ENCODE measurements at places on chromosomes 16 and 17.

DNA sequence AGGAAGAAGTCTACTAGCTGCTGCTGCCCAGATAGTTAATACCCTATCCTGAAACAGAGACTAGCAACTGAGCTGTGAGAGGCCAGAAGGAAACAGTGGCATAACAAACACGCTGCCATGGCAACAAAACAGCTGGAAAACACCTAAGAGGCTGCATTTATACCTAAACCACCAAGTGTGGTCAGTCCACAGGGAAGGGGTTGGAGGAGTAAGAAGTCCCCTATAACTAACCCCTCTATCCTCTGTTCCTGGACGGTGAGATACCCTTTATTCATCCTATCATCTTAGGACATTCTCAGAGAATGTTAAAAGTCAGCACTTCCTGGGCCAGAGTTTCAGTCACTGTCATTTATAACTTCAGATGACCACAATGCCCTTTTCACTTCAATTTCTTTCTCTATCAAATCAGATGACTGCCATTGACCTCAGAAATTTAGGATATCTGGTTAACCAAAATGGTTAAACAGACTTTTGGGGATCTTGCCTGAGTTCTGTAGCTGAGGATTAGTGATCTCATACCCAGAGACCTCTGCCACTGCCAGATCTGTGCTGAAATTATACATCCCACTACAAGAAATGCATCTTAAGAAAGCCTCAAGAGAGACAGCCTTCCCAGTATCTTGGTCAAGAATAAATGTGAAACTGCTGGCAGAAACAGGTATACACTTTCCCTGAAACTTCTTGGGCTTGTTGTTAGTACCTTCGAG, 36.2 kb downstream of the STH start:
- DNase-seq = no peak

DNA sequence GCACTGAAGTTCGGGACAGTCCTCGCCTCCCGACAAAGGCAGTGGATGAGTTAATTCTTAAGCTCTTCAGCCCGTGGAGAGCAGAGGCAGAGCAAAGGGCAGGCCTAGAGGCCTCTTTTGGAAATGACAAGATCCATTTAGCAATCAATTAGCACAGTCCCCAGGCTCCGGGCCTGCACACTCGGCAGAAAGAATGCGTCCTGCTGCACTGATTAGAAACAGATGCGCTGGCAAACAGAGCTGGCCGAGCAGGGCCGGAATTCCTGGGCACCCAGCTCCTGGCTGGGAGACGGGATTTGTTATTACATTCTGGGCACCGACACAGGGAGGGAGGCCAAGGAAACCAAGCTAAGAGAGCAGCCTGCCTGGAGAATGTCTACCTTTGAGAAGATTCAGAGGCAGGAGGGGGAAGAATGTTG, 162.9 kb downstream of the COPRS start:
- peak; percentile 81 for DNase-seq

DNA sequence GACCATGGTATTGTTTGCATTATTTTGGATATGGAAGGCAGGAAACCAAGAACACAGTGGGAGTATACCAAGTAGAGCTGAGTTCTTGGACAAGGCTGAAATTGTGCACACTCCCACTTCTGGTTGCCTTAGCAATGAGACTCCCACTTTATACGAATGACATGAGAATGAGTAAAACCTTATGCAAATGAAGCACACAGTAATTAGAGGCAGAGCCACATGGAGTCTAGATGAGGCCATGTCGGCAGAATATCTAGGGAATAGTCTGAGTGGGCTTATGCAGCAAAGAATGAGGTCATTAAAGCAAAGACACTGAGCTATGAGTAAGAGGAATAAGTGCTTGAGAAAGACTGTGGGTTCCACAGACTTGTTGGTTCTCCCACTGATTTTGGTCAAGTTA, 178.7 kb downstream of the GRIN2A start:
- no peak for DNase-seq

- no peak for DNase-seq
Measured at GRCh38 chr17:77493238-77493820, 352.6 kb downstream of the SEC14L1 start.

GRCh38 chr17:18932360-18933055, 19.5 kb upstream of the SLC5A10 start:
- DNase-seq = no peak

- DNase-seq = peak; percentile 57
Measured at GRCh38 chr16:82603784-82604411, 22.9 kb upstream of the CDH13 start.

GRCh38 chr17:19361944-19362276, 613 bp downstream of the B9D1 start:
- no peak for DNase-seq

DNA sequence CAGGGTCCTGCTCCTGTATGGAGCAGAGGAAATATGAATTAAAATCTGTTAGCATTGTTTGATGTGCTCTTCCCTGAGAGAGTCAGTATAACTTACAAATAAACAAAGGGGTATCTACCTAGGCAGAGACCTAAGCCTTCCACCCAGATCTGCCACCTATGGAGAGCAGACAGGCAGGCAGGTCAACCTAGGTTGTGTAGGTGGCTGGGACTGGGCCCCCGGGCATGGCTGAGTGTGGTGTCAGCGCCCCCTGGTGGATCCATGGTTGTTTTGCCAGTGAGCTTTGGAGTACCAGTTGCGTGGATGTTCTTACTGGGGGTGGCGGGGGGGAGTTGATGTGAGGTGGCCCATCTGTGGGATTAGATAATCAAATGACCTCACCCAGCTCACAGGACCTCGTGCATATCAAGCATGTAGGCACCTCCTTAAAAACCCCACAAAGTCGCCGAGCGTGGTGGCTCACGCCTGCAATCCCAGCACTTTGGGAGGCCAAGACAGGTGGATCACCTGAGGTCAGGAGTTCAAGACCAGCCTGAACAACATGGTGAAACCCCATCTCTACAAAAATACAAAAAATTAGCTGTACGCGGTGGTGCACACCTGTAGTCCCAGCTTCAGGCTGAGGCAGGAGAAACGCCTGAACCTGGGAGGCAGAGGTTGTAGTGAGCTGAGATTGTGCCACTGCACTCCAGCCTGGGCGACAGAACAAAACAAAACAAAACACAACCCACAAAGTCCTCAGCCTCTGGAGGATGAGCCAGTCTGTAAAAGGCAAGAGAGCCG, 17.6 kb downstream of the DUS2 start:
- peak; percentile 86 for DNase-seq

- no peak for DNase-seq
Measured at GRCh38 chr17:81332914-81333528, 37.9 kb upstream of the SLC38A10 start.

DNA sequence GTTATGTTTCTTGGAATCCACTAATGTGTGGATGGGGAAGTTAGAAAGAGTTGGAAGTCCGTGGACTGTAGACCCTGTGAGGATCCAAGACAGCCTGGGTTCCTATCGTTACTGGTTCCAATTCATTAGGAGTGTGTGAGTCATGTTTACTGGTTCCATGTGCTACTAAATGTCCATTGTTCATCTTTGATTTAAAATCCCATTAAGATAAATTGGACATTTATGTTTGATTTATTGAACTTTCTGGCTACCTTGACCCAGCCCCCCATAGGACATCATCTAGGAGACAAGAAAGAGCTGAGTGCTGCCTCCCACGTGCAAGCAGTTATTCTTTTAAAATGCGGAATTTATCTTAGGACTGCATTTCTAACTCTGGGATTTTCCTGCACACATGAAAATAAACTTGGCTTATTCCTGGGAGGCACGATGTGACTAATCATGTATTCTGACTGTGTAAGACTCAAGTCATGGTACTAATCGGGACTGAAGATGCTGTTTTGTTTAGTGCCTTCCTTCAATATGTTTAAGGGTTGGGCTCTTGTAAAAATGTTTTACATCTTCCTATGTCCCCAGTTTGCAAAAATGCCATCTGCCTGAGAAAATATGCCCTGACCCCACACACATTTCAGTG, 53.4 kb downstream of the RGS9 start:
- no peak for DNase-seq

DNA sequence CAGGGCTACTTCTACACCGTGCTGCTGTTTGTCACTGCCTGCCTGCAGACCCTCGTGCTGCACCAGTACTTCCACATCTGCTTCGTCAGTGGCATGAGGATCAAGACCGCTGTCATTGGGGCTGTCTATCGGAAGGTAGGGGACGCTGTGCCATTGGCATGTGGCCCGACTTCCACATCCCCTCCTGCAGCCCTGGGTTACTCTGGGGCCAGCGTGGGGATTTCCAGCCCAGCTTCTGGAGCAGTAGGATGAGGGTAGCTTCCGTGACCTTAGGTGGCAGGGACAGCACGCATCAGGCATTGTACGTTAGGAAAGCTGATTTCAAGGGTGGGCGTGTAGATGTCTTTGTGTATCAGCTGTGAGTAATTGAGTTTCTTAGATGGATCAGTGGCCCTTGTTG, 96.5 kb downstream of the ABCC1 start:
- DNase-seq = no peak
